ENCODE measurements at places on chromosomes 5 and 9.
A peak's percentile ranks its signal among the peaks of the same experiment; 100 is the strongest.

DNA sequence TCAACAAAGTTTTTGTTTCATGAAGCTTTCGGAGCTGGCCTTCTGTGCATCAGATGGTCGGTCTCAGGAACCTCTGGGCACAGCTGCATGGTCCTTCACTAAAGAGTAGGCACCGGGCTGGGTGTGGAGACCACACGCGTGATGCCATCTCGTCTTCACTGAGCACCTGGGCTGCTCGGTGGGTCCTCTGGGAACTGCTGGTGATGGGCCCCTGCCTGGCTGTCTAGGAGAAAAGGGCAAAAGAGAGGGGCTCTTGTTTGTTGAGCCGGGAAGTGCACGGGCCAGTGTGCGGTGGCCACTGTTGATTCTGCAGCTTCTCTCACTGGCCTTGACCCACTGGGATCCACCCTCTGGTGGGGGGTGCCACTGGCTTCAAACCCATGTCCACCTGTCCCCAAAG is 46.0 kb downstream of the COL5A1 start:
- no peak for DNase-seq

DNA sequence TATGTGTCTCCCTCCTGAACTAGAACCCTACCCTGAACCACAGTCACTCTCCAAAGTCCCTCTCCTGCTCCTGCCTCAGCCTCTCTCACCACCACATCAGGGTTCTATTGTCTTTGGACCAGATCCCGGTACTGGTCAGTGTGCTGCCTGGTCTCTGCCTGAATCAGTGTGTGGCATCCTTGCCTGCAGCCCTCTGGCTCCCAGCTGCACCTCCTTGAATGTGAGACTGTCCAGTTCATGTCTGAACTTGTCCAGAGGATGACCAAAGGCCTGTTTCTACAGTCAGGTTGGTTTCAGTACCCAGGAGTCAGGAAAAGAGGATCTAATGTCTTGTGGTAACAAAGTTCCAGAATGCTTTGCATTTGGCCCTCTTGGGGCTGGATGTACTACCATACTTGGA is 76.8 kb upstream of the RANBP3L start:
- DNase-seq: peak; percentile 81

GRCh38 chr9:68603371-68603770 is 62.7 kb upstream of the TMEM252 start:
- no peak for DNase-seq

- DNase-seq: no peak
Measured at GRCh38 chr5:177465044-177465443, 8.4 kb downstream of the DBN1 start.

DNA sequence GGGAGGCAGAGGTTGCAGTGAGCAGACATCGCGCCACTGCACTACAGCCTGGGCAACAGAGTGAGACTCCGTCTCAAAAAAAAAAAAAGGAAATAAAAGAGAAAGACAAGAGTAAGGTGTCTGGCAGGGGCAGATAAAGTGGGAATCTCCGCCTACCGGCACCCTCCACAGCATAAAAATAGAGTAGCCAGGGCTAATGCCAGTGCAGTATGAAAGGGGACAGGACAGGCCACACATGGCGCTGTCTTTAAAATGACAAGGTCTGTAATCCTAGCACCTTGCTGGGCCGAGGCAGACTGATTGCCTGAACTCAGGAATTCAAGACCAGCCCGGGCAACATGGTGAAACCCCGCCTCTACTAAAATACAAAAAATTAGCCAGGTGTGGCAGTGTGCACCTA is 7.8 kb downstream of the BICD2 start:
- DNase-seq: no peak

DNA sequence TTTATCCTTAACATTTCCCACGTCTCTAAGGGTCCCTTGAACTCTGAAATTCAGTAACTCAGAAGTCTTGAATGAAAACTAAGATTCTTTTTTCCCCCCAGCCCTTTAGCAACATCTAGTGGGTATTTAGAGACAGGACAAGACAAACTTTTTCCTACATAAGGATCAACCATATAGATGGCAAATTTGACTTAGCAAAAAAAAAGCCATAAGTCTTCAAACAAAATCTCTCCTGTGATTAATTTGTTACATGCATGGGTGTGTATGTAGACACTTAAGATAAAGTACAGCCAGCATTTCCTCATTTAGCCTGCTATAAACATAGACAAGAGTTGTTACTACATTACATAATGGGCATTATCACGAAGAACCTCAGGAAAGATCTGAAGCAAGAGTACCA is 29.1 kb upstream of the ANKRD31 start:
- DNase-seq: peak; percentile 18

- DNase-seq: no peak
Measured at GRCh38 chr5:176866707-176867310, 32.3 kb downstream of the HK3 start.

GRCh38 chr5:36272136-36272690 is 29.5 kb downstream of the RANBP3L start:
- no peak for DNase-seq

DNA sequence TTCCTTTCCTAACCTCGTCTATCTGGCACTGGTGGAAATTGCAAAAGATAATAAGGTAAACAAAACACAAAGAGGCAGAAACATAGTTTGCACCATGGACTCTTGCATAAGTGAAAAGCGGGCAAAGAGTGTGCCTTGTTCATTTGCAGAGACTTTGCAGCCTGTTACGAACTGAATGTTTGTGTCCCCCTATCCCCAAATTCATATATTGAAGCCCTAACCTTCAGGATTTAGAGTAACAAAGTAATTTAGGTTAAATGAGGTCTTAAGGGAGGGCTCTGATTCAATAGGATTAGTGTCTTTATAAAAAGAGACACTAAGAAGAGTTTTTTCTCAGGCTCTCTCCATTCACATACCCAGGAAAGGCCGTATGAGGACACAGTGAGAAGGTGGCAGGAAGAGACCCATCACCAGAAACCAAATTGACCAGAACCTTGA is 52.1 kb upstream of the FAM169A start:
- no peak for DNase-seq

- no peak for DNase-seq
Measured at GRCh38 chr9:101162231-101162630, 133.7 kb downstream of the PLPPR1 start.

DNA sequence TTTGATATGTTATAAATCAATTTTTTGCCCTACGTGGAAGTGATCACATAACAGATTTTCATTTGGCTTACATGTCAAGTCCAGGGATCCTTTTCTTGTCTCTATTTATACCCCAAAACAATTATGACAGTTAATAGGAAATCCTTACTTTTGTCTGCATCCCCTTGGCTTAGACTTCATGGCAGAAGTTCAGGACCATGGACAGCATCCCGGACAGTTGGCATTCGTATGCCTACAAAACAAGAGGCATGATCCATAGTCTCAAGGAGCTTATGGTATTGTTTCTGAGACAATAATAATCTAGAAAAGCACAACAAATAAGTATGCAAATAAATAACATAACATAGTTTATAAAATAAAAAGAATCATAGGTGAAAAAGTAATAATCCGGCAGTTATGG is 214.3 kb upstream of the GRIA1 start:
- peak; percentile 17 for DNase-seq

GRCh38 chr9:21395778-21396717 is 10.8 kb upstream of the IFNA2 start:
- no peak for DNase-seq

- DNase-seq: no peak
Measured at GRCh38 chr9:37512437-37512836, 26.7 kb downstream of the POLR1E start.

GRCh38 chr5:157613385-157614245 is 38.0 kb upstream of the ADAM19 start:
- DNase-seq: no peak

DNA sequence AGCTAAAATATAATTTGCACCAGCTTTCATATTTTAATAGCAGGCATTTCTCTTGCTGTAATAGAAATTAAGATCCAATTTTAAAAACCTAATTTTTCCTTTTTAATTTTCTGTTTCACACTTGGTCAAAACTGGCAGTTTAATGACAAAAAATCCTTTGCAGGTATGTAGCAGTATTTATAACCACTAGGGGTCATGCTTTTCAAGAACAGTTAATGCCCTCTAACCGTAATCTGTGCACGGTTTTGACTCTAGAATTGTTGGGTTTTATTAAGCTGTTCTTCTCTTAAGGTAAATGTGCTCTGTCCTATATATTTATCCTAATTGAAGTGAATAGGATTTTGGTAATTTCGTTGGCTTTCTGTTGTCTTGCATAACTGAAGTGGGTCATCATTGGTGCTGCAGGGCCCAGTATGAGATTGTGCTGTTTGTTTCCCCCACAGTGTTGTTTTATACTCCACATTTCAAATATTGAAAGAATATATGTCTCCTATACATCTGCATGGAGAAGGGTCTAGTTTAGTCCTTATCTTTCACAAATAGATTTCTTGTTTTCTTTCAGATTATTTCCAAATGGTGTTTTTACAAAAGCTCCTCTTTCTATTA is 107.4 kb downstream of the SCAMP1 start:
- peak; percentile 38 for DNase-seq

DNA sequence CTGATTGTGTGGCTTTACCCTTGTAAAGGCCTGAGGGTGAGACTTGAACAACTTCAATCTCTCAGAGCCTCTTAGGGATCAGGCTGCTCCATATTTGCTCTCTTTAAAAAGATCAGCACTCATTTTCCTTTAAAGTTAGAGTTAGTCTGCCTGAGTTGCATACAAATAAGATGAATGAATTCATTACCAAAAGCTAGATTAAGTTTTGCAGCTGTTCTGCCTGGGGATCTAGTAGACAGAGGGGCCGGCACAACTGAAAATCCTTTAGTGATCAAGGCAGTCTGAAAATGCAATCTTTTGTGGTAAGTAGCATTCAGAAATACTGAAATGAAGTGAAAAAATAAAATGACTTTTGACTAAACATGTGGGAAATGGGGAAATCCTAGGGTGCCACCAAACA is 264.0 kb downstream of the MAN2A1 start:
- DNase-seq: no peak

DNA sequence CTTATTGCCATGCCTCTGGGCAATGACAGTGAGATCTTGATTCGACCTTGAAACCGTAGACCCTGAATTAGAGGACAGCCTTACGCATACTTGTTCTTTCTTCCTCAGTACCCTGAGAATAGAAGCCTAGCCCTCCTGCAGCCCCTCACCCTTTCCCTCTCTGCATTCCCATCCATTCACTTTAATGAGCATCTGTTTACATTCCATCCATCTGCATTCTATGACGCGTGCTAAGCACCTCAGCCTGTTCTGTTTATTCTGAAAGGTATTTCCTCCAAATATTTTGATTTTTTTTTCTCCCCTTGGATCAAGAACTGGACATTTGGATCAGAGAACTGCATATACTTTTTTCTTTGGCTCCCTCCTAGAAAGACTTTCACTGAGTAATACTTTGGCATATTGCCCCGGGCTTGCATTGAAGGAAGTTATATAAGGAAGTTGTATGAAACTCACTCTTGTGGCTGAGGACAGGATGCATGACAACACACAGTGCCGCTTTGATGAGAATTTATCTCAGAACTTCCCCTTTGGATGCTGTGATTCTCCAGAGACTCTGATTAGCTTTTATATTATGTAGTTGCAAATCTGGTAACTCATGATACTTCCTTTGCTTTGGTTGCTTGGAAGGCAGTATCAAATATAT is 15.7 kb downstream of the TMEM8B start:
- peak; percentile 86 for DNase-seq

- DNase-seq: peak; percentile 45
Measured at GRCh38 chr5:149325166-149325735, 20.0 kb upstream of the GRPEL2 start.

DNA sequence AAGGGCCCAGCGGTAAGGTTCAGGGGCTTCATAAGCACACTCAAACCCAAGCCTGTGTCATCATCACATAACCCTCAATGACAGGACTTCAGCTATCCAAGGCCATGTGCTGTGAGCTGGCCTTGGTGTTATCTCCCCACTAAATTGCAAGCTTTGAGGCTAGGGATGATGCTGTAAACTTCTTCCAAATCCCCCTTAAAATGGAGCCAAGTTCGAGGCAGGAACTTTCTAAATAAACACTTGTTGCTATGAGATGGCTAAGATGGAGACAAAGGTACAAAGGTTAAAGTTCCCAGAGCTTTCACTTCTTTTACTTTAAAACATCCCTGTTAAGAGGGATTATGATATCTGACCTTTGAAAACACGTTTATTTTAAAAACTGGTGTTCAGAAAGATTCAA is 123.6 kb downstream of the MYO10 start:
- DNase-seq: no peak

DNA sequence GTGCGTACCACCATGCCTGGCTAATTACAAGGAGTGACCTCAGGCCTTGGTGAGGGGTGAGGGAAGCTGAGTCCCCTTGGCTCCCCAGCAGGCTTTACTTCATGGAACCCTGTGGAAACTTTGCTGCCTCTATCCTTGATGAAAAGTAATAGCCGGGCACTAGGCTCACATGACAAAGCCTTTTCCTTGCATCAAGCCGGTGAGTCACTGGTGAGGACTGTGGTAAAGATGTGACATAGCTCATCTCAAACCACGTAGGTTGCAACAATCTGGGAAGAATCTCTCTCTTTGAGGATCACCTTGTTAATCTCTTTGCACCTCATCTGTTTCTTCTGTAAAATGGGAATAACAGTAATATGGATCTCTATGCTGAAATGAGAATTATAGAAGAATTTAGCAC is 116.3 kb upstream of the SLC25A48 start:
- peak; percentile 52 for DNase-seq

Measured in foreskin fibroblast (primary cell).